ENCODE measurements at places on chromosomes 3 and 15.
A peak's percentile ranks its signal among the peaks of the same experiment; 100 is the strongest.

DNA sequence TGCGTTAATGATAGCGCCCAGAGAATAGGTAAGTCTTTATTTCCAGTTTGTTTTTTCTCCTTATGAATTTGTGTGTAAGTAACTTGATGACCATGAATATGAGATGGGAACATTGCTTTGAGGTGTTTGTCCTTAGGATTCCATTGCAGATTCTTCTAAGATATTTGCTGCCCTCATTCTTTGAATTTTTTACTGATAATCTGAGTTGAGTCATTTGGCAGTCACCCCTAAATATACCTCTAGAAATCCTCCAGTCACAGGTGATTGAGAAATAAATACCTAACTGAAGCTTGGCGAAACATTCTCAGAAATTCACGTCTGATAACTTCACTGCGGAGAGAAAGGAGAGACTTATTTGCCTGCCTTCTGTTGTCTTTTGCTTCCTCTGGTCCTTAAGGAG, 345.5 kb downstream of the SQOR start:
- no peak for DNase-seq

DNA sequence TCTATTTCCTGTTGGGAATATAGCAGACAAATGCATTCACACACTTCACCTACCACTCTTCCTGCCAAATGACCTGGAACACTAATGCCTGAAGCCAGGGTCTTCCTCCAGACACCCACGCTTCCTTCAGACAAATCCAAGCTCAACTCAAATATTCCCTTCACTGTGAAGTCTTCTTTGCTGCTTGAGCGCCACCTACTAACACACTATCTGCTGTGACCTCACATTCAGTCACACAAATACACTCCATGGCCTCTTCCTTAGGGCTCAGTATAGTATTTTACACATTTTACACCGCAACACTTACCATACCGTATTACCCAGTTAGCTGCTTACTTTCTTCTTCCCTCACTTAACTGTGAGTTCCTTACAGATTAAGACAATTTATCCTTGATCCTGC, 149.4 kb downstream of the SHOX2 start:
- no peak for DNase-seq

DNA sequence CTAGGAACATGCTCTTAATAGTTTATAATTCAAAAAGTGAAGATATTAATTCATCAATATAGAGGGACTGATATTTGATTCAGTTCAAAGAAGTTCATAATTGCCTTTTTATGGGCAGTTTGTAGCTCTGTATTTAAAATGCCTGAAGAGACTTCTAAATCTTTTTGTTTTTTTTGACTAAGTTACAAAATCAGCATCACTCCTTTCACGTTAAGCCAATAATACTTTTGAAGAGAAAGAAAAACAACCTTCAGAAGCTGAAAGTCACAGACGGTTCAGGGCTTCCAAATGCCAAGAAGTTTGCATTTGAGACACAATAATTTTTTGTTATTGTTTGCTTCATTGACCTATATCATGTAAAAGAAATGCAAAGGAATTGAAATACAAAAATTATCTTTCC, 394.6 kb upstream of the NR2F2 start:
- DNase-seq = no peak

- DNase-seq = peak; percentile 28
Observed at GRCh38 chr15:55250941-55251340, 38.7 kb downstream of the RAB27A start.

GRCh38 chr3:172868582-172869200, 118.2 kb downstream of the ECT2 start:
- DNase-seq = no peak

DNA sequence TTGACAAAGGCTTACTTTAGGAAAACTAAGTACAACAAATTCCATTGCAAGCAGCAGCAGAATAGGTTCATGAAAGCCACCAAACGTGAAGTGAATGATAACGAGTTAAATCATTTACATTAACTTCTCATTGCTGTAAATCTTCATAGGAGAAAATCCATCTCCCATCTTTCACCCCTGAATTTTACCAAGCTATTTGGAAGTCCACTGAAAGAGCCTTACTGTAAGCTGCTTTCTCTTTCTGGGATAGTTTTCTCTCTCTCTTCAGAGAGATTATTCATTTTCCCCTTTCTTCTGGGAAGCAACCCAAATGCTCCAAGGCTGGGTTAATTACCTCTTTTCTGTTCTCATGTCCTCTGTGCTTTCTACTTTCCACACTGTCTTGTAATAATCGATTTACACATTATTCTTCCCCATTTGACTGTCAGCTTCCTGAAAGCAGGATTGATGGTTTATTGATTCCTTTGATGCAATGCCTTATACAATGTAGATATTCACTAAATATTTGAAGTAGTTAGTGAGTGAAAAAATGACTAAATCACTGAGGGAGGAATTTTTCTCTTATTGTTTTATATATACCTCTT, 914.3 kb upstream of the ARPP21 start:
- DNase-seq = no peak

GRCh38 chr15:69546182-69546581, 93.6 kb downstream of the RPLP1 start:
- no peak for DNase-seq

- no peak for DNase-seq
Observed at GRCh38 chr3:170517242-170517945, 68.5 kb downstream of the SLC7A14 start.

- DNase-seq = no peak
Observed at GRCh38 chr3:46699676-46700523, 1.3 kb upstream of the TMIE start.

GRCh38 chr3:62416144-62416543, 42.8 kb upstream of the FEZF2 start:
- no peak for DNase-seq

DNA sequence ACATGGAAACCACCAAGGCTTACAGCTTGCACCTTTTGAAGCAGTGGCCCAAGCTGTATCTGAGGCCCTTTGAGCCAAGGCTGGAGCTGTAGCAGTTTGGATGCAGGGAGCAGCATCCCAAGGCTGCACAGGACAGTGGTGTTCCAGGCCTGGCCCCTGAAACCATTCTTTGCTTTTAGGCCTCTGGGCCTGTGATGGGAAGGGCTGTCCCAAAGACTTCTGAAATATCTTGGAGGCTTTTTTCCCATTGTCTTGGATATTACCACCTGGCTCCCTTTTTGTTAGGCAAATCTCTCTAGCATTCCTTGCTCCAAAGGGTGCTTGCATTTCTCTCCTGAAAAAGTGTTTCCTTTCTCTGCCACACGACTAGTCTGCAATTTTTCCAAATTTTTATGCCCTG, 302.8 kb upstream of the MDFIC2 start:
- DNase-seq = no peak

GRCh38 chr3:175068587-175068986, 209.5 kb downstream of the NAALADL2 start:
- no peak for DNase-seq

- no peak for DNase-seq
Observed at GRCh38 chr3:632571-633170, 436.1 kb downstream of the CHL1 start.

GRCh38 chr3:197242784-197243432, 55.5 kb downstream of the DLG1 start:
- no peak for DNase-seq

DNA sequence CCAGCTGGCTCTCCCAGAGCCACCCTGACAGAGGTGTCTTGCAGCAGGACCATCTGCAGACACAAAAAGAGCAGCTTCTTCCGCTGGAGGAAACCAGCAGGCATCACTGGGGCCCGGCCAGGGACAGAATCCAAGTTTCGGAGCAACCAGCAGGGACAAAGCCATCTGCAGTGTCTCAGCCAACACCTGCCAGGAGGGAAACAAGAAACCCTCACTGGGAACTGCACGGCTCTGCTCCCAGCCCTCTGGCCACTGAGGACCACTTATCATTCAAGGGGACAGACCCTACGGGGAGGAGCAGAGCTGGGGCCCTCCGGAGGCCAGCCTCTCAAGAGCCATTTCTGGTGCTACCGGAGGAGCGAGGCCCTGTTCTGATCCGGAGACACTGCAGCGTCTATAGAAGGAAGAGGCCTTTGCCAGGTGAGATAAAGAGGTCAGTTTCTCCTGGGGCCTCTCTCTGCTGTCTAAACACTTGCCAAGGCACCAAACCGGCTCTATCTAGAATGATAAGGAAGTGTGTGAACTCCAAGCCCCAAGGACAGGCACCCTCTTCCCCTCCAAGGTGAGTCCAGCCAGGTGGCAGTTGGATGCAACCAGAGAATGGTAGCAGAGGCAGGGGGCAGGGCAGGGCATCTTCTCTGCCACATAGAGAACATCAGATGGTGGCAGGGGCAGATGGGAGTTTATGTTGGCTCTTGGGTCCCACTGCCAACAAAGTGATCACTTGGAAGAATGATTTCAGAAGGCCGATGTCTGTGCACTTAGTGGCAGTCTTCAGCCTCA, 89.0 kb downstream of the CHSY1 start:
- no peak for DNase-seq

DNA sequence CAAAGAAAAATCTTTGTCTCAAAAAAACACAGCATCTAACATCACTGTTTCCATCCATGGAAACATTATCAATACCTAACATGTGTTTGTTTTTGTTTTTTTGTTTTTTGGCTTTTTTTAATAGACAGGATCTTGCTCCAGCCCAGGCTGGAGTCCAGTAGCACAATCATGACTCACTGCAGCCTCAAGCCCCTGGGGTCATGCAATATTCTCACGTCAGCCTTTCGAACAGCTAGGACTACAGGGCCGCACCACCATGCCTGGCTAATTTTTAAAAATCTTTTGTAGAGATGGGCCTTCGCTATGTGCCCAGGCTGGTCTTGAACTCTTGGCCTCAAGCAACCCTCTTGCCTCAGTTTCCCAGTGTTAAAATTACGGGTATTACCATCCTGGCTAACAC, 52.8 kb downstream of the RAF1 start:
- no peak for DNase-seq

GRCh38 chr3:194315965-194316361, 35.2 kb downstream of the CPN2 start:
- DNase-seq = no peak

DNA sequence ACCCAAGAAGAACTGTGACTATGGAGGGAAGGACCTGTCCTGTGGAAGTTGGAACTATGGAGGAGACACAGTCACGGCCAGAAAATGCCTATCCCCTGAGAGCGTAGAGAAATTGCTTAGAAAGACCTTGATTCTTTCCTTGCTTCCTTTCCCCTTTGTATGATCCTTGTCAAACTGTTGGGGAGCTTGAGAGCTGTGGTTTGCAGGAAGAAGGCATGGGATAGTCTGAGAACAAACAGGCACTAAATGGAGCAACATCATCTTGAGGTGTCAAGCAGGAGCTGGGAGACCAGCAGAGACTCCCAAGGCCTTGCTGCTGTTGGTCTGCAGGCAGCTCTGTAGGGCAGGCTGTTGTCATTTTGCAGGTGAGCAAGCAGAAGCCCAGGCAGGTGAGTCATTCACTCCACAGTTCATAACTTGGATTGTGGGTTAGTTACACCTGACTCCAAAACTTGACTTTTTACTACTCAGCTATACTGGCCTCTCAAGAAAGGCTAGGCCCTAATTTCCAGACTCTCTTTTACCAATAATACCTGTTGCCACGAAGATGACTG, 298.9 kb downstream of the LRTM1 start:
- no peak for DNase-seq

All from T-helper 2 cell (primary cell).